Caudate nucleus (tissue), 63 donors: ENCODE measurements at places on chromosomes 2 and 18.

DNA sequence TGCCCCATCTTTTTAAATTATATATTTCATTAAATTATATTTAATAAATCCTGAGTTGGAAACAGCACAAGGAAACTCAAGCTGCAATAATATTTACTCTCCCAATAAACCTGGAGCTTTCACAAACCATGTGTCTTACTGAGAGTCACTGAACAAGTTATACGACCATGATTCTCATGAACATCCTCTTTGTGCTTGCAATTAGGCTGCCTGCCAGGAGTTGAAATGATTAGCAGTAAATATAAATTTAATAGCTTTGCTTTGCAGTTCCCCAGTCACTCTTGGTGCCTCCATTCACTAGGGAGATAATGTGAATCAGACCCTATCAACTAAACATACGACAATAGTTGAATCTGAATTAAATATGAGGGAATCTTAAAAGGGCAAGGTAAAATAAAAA is 905.1 kb downstream of the NRXN1 start:
- no peak for DNase-seq

DNA sequence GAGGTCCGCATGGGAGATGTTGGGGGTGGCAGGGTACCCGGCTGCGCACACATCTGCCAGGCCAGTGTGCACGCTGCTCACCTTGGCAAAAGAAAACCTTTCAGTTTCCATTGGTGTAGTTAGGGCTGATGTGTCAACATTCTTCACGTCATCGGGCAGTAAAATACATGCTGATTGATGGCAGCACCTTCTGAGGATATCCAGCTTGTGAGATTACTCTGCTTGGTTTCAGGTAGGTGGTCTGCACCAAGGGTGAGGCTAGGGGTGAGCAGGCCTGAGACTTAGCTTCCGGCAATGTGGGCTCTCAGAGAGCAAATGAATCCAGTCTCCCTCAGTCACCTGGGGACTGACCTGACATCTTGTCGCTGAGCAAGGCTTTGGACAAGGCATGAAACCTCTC is 19.3 kb upstream of the ACKR3 start:
- no peak for DNase-seq

GRCh38 chr2:25453199-25453905 is 111.6 kb upstream of the DNMT3A start:
- no peak for DNase-seq

DNA sequence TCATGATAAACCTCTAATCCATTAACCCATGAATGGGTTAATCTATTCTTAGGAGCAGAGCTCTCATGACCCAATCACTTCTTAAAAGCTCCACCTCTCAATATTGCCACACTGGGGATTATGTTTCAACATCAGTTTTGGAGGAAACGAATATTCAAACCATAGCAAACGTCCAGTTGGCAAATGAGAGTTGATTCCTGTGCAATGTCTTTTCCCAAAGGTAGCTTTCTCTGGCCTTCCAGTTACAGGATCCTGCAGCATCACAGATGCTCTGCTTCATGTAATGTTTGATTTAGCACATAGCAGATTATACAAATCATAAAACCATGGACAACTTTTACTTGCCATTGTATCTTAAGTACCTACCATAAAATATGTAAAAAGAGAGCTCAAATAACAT is 481.0 kb downstream of the TNS1 start:
- no peak for DNase-seq

- DNase-seq = no peak
These were observed 145.0 kb downstream of the MAP4K4 start for GRCh38 chr2:101842471-101842870.
